ENCODE measurements at places on chromosomes 2 and 18.

DNA sequence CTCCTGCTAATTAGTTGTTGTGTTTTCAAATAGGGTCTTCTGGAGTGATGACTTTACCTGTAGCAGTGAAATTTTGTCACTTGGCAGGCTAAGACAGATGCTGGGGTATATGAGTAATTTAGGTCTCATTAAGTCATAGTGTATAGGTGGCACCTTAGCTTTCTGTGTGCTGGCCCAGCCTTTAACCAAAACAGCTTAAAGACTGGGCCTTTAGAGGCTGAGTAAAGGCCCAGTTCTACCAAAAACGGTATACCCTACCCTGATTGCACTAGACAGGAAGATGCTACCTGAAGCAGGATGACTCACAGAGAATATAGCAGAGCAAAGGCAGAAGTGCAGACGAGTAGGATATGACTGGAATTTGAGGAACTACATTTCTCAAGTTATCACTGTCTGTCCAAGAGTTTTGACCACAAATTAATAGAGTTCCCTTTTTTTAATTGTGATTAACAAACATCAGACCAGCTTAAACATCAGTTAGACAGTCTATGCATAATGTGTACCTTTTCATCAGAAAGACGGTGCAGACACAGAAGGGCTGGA lies 337.9 kb upstream of the SALL3 start:
- peak; percentile 27 for DNase-seq

DNA sequence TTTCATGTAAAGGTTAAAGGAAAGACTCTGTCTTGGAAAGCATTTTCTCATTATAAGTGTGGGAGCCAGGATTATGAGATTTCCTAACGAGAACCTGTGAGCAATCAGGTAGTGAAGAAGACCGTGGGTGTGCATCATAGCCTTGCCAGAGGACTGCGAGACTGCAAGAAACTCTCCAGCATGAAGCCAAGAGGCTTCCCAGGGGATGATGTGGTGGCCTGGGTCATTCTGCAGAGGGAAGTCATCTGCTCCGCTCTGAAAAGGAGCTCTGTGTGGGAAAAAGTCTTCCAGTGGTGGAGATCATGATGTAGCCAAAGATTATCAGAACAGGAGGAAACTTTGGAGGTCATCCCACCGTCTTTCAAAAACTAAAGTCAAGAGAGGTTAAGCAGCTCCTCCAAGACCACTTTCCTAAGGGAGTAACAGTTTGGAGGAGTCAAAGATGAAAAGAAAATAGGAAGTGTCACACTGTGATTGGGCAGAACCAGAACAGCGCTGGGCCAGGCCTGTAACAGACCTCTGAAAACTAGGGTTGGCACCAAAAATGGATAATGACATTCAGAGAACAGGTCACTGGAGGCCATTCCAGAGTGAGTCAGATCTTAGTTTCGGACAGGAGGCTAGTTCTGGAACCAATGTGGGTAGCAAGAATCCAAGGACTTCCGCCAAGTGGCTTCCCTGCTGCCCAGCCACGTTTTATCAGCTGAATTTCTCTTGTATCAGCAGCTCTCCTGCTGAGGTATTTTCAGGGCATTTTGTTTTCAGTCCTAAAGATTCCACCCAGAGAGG lies 113.0 kb downstream of the LRATD1 start:
- DNase-seq: no peak

DNA sequence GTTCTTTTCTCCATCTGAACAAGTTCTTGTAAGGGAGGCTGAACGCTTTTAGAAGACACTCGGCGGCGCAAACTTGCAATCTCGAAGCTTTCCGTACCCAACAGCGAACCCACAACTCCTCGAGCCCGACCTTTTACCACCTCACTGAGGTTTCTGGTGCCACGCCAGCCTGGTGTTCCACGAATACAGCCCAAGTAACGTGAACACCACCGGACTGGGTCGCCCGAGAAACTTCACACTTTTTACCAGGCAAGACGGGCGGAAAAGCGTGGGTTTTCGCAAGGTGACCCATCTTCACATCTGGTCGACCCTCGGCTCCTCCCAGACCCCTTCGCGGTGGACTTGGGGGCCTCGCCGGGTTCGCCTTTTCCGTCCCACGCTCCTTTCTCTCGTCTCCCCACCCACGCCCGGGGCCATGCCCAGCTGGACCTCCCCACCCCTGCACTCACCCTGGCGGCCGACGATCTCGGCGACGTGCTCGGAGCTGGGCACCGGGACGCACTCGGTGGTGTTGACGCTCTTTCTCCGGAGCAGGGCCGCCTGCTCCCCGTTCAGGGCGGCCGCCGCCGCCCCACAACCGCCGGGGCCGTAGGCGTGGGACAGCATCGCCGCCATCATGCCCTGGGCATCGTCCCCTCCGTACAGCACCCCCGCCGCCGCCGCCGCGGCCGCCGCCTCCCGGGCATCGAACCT lies 1.2 kb downstream of the MEX3C start:
- DNase-seq: no peak

DNA sequence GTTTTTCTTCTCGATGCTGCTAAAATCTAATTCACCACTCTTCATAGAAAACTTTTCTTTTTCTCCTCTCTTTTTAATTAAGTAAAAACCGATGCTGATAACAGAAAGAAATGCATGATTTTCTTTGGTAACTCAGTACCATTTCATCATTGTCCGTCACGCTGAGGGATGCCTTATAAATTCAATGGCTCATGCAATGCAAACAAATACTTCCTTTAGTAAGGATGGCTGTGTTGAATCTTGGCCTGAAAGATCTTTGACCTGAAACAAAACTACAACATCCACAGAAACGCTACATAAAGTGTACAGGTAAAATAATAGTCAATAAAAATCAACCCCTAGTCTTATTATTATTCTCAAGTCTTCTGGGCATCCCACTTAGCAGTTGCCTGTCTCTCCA lies 261.4 kb downstream of the SLC8A1 start:
- no peak for DNase-seq

- DNase-seq: peak; percentile 3
Observed at GRCh38 chr2:20698916-20699613, 32.1 kb downstream of the GDF7 start.

DNA sequence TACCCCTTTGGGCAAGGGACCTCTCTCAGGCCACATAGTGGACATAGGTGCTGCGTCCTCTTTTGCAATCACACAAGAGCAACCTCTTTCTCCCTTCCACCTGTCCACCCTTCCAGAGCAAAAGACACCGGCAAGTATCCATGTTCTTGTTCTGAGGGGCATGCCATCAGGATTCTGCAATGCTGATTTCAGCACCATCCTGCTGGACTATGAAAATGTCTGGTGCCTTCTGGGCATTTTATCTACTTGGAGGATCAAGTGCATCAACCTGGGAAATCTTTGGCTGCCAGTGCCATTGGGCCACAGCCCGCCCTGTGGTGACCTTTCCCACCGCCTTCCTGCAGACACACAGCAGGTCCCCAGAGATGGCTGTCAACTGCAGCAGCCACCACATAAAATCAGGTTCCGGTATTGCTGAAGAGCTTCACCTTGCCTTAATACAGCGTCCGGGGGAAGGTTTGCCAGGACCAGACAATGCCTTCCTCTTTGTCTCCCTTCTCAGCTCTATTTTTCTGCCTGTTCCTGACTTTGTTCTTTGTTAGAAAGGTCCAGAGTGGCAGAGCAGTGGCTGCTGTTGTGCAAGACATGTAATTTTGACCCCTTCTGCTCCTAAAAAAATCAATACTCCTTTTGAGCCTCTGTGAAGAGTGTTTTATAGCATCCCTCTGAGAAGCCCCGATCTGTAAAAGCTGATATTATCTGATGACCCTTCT lies 18.5 kb upstream of the BOD1L2 start:
- DNase-seq: no peak

DNA sequence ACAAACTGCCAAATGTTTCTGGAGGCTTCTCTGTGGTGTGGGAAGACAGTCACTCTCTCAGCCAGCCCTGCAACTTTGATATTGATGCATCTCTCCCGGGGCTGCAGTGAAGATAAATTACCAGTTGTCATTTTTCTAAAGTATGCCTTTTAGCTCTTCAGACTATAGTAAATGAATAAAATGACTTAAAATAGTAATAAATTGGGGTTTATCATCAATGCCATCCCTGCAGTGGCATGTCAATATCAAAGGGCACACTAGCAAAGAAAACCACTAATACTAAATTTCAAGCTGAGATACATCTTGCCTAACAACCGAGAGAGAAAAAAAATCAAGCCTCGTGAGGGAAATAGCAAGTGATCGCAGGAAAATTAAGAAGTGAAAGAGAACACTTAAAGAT lies 749.5 kb upstream of the SLC39A10 start:
- DNase-seq: no peak

GRCh38 chr2:197348721-197349360 lies 38.3 kb upstream of the ANKRD44 start:
- DNase-seq: peak; percentile 38

GRCh38 chr2:159982842-159983785 lies 79.3 kb downstream of the PLA2R1 start:
- DNase-seq: no peak

DNA sequence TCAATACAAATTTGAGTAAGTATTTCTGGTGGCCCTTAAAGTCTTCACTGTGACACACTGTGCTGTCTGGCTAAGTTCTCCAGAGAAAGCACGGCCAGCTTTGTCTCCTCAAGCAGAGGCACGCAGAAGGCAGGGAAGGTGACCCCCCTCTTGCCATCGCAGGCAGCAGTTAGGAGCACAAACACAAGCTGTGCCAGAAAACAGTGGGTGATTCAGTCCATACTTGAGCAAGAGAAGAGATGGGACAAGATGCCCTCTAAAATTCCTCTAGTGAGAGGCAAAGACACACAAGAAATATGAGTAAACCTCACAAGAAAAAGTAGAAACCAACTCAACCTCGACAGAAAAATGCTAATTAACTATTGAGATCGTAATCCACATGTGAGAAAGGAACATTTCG lies 9.8 kb downstream of the MCEE start:
- DNase-seq: no peak

DNA sequence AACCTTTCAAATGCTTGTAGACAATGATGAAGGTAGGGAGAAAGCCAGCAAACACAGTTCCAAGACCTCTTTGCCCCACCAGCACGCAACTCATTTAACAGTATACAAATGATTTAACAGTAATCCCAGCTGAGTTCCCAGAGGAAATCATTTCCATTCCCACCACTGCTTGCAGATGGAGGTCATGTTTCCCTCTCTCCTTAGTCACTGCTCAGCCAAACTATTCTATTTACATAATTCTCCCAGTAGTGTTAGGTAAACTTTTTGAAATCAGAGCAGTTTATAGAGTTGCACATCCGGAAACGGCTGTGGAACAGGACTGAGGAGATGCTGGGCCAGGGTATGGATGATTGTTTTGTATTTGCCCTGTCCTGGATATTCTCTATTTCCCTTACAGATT lies 328.5 kb downstream of the FIGN start:
- no peak for DNase-seq

DNA sequence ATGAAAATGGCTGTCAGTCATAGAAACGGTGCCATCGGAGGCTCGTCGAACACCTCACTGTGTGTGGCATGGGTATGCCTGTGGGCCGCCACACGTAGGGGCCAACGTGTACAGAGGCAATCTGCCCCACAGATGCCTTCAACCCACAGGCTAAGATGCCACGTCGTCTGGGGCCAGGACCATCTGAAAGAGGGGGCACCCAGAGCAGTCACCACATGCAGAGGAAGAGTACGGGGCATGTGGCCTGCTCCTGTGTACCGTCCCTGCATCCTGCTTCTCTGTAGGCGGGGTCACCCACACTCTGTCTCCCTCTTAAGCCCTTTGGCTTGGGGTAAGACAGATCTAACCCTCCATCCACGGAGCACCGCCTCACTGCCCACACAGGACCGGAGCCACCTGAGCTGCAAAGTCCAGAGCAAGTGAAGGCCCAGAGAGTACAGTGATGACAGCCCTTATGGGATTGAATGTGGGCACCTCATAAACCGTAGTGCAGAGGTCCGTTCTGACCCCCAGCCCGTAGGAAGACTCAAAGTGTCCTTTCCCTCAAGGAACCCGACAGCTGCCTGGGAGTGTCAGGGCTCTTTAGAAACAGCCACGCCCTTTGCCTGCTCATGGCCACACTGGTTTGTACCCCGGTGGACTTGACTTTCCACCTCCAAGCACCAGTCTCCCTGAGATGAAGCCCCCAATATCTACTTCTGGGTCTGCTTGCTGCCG lies 66.2 kb downstream of the TWIST2 start:
- no peak for DNase-seq

GRCh38 chr2:152523091-152523490 lies 188.1 kb downstream of the FMNL2 start:
- no peak for DNase-seq

GRCh38 chr2:191321861-191322662 lies 76.9 kb downstream of the MYO1B start:
- DNase-seq: peak; percentile 90

- no peak for DNase-seq
Observed at GRCh38 chr2:41344529-41344928, 703.3 kb upstream of the PKDCC start.

DNA sequence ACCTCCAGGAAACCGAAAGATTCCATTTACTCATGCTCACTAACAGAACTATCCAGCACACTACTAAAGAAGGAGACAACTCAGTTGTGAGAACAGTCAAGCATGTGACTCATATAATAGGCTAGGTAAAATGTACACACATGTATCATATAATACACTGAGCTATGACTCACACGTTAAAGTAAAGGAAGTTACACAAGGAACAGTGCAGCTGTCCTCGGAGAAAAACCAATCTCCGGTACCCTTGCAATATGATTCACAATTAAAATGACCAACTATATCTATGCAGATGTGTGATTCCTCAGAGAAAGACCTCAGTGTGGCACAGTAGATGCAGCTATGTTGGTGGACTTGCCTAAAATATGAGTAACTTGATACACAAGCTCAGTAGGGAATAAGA lies 76.5 kb downstream of the STRN start:
- DNase-seq: peak; percentile 73

DNA sequence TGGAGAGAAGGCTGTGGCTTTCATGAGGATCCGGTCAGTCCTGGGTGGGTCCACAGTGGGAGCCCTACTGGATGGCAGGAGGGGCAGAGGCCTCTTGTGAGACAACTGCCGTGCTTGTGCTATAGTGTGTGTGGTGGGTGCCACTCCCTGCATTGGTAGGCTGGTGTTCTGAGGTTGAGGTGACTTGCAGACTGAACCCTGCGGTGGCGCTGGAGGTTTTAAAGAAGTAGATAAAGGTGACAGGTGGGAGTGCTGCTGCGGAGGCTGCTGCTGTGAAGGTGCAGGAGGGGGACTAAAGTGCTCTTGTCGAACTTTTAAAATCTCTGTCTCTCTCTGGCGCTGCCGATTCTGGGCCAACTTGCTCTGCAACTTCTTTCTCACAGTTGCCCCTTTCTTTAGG lies 29.7 kb downstream of the INO80D start:
- DNase-seq: no peak

DNA sequence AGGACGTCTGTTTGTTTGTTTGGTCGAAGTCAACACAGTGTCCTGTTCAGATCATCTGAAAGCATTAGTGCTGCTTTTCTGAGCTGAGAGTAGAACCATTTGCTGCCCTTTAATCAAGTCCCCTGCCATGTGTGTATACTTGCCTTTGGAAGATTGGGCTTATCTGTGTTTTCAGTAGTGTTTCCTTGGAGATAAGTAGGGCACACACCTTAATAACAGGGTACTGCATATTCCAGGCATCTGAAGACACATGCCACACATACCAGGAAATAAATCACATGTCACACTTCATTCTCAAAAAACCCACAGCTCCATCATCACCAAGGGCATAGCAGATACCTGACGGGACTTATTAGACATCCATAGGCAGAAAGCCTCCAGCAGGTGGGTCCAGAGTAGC lies 157.4 kb downstream of the SOX11 start:
- no peak for DNase-seq
